Erythroblast (primary cell): ENCODE measurements at places on chromosomes 16 and 17.
A peak's percentile ranks its signal among the peaks of the same experiment; 100 is the strongest.

DNA sequence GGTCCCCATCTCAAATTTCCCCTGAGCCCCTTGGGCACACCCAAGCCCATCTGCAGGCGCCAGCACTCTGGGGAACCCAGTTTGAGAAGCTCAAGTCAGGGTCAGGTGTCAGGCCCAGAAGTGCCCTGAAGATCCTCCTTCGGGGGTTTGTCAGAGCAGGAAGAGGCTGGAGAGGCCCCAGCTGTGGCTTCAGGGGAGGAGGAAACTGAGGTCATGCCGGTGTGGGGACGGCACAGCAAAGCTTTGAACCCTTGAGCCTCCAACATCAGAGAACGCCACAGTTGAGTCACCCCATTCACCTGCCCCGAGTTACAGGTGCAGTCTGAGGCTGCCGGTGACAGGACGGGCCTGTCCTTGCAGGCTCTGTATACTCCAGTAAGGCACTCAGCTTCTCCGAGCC is 140.2 kb upstream of the CIBAR2 start:
- DNase-seq: no peak

DNA sequence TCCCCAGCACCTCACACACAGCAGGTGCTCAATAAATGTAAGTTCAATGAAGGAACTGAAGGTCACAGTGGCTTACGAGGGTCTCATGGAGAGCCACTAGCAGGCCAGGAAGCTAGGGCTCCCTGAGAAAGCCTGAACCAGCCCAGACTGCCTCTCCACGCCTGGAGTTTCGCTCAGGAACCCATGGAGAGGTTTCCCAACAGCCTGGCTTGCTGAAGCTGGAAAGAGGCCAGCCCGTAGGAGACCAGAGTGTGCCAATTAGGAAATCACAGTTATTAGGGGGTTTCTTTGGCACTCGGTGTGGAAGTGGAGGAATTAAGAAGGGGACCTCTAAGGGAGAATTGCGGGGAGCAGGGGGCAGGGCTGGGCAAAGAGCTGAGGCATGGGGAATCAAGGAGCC is 36.3 kb upstream of the CACNG1 start:
- no peak for DNase-seq

DNA sequence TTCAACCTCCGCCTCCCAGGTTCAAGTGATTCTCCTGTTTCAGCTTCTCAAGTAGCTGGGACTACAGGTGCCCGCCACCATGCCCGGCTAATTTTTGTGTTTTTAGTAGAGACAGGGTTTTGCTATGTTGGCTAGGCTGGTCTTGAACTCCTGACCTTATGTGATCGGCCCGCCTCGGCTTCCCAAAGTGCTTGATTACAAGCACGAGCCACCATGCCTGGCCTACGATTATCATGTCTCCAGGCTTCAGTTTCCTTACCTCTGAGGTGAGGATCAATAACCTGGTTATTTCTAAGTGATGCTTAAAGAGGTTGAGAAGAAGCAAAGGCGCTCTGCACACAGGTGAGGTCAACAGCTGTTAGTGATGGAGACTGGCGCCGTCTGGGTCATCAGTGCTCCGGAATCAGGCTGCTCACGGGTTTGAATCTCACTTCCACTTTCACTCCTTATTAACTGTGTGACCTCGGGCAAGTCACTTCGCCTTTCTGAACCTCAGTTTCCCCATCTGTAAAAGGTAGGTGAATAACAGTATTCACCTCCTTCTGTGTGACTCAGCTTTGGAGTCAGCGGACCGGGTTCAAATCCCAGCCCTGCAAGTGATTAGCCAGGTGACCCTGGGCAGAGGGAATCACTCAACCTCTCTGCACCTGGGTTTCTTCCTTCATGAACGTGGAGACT is 745 bp upstream of the ABCC1 start:
- no peak for DNase-seq

DNA sequence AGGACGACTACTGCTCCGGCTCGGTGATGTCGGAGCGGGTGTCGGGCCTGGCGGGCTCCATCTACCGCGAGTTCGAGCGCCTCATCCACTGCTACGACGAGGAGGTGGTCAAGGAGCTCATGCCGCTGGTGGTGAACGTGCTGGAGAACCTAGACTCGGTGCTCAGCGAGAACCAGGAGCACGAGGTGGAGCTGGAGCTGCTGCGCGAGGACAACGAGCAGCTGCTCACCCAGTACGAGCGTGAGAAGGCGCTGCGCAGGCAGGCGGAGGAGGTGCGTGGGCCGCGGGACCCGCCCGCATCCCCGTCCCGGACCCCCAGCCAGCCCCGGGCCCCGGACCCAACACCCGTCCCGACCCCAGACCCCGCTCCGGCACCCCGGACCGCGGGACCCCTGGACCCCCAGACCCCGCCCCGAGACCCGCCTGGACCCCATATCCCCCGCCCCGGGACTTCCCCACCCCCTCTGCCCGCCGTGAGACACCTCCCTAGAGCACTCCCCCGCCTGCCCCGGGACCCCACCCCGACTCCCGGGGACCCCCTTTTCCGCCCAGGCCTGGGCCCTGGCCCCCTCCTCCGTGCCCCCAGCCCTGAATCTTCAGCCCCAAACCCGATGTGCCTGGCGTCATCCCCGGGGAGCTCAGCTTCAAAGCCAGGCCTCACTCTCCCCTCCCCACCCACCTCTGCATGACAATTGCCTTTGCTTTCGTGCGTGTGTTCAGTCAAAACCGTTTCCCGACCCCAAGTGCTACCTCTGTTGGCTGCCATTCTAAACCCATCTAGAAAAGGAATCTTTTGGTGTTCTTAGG is 594 bp downstream of the MAPK8IP3 start:
- DNase-seq: peak; percentile 66

DNA sequence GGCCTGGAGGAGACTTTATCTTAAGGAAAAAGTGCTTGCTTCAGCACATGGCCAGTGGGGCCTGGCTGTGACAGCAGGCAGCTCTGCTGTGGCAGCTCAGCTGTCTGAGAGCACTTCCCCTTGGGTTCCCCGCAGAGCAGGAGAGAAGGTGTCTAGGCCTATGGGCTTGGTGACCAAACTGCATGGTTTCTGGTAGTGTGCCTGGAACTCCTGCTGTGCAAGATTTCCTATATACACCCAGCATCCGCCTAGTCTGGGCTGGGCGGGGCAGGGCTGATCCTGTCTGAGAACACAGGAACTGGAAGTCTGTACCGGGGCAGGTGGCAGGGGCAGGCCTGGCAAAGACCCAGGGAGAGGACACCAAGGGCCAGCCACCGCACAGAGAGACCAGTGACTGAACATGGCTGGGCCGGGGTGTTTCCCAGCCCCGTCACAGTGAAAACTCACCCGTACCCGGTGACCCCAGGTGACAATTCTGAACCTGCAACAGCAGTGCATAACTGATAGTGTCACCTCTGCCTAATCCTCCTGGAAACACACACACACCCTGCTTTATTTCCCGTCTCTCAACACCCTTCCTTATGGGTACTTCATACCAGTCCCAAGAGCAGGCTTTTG is 39.3 kb downstream of the CHD9 start:
- DNase-seq: peak; percentile 26

- DNase-seq: no peak
These were observed 278.7 kb downstream of the FTO start for GRCh38 chr16:53982631-53983042.

DNA sequence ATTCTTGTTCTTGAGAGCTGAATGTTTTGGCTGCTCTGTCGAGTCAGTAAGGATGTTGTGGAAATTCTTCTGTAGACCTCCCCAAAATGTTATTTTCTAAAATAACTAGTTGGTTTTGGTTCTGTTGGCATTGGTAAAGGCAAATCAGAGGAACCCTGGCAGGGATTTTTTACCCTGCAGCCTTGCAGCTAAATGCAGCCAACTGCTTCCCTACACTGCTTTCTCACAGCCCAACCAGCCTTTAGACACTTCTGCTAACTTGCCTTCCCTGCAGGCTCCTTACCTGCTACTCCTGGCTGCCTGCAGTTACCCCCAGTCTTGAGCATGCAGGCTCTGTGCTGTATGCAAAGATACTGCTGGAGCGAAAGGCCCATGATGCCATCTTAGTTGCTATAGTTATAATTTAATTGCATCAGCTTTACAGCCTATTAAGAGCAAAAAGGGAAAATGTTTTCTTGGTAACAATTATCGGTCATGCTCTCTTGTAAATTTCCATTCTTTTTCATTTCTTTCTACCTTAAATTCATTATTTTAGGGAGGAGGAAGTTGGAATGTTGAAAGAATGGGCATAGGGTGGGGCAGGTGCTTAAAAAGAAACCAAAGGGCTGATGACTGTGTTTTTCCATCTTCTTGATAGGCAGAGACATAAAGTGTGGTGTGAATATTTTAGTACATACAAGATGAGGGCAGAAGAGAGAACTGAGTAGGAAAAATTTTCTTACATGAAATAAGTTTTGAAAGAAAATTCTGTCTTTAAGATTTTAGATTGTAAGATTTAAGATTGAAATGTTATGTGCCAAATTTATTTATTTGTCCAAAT is 20.0 kb downstream of the NUP93 start:
- DNase-seq: no peak

DNA sequence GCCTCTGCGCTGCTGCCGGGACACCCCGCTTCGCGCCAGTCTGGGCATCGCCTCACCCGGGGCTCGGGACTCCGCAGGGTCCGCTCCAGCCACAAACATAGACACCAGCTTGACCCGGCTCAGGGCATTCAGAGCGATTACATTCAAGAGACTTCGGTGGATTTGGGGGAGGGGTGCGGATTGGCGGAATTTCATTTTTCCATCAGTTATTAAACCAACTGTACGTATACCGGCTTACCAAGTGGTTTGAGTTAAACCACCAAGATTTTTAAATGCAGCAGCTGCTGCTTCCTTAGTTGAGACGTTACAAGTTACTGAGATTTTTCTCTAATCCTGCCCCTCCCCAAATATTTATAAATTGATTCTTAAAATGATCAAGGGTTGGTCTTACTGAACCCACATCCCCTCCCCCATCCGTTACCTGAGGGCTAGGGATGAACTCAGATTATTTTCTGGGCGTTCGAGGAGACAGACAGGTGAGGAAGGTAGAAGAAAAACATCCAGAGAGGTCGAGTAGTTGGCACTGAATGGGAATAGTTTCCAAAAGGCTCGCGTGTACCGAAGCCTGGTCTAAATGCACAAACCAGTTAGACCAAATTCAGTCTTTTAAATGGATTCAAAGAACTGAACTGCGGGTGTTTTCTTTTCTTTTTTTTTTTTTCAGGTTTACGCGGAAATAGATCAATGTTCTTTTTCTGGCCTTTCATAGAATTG is 1.5 kb downstream of the CRHR1 start:
- no peak for DNase-seq

DNA sequence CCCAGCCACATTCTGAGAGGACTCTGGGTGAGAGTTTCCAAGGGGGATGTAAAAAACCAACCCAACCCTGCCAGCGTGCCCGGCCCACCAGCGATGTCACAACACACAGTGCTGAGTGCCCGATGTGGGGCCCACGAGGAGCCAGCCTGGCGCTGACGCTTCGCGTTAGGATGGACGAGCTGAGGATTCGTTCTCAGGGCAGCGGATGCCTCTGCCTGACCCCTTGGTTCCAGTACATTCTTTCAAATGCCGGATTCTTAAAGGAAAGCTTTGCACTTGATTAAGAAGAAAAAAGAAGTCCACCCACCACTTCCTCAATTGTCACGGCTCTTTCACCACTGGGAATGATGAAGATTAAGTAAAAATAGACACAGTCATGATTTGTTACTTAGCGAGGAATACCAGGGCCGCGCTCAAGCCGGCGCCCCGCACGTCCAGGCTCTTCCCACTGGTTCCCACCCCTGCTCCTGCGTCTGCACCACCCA is 79.4 kb downstream of the IRF8 start:
- DNase-seq: no peak

- no peak for DNase-seq
These were observed 306.4 kb downstream of the WWOX start for GRCh38 chr16:78405833-78406232.

DNA sequence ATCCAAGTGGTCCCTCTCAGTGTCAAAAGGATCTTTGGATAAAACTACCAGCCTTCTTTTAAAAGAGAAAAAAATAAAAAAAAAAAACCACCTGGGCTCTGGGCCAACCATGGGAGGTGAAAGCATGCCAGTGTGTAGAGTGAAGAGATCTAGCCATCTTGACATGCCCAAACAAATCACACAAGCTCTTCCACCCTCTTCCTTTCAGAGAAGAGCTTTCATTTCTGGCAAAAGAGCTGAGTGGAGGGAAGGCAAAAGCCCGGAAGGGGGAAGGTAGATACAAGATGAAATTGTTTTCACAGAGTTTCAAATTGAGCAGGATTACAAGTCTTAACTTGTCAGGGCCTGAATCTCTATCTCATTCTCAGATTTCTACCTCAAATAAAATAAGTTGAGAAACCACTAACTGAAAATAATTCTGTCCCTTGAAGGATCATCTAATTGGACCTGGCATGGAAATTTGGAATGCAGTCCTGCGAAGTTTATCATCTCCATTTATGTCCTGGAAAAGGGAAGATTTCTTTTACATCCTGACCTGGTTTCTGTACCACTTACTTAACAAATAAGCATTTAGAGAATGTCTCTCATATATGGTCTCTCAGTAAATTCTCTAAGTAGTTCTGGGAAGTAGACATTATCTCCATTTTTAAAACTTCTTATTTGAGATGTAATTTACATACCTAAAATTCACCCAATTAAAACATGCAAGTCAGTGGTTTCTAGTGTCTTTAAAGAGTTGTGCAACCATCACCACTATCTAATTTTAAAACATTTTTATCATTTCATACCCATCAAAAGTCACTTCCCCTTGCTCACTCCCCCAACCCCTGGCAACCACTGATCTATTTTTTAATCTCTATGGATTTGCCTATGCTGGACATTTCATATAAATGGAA is 93.7 kb downstream of the TANGO6 start:
- no peak for DNase-seq

GRCh38 chr17:80119271-80119791 is 17.9 kb downstream of the GAA start:
- DNase-seq: no peak

- no peak for DNase-seq
These were observed 39.4 kb downstream of the ZNRF1 start for GRCh38 chr16:75038036-75038858.

DNA sequence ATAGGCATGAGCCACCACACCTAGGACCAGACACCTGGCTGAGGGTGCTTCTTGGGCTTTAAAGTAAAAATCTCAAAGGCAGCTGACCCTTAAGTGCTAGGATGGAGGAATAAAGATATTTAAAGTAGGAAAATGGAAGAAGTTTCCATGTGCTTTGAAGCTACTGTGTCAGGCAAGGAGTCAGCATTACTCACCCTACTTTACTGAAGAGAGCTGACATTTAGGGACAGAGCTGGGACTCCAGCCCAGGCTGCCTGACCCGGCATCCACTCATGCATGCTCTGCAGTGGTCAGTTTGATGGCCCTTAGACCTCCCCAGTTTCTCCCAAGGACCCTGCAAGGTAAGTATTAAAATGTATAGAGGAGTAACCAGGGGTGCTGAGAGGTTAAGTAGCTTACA is 124.7 kb upstream of the PLCG2 start:
- no peak for DNase-seq

GRCh38 chr17:7867881-7868329 is 10.1 kb downstream of the CYB5D1 start:
- no peak for DNase-seq
